GM12891 (cell line): ENCODE measurements at places on chromosomes 5 and 9.

DNA sequence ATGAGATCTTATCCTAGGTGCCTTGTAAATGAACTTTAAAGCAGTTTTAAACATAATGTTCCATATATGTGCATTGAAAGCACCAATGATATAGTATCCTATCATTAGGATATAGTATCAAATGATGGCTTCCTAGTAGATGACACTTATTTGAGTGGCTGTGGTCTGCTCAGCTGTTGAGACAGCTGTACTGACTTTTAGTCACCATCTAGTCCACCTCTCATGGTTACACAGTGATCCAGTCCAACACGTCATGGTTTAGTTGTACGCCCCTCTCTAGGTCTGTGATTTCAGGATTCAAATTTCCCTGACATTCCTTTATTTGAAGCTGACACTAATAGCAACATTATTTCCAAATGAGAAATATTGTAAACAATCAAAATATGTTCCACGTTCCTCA, 127.3 kb upstream of the TUT7 start:
- DNase-seq, result no peak

GRCh38 chr9:137905740-137906139, 28.2 kb downstream of the CACNA1B start:
- DNase-seq, result no peak

GRCh38 chr9:114991861-114992260, 61.5 kb upstream of the TNFSF8 start:
- no peak for DNase-seq

DNA sequence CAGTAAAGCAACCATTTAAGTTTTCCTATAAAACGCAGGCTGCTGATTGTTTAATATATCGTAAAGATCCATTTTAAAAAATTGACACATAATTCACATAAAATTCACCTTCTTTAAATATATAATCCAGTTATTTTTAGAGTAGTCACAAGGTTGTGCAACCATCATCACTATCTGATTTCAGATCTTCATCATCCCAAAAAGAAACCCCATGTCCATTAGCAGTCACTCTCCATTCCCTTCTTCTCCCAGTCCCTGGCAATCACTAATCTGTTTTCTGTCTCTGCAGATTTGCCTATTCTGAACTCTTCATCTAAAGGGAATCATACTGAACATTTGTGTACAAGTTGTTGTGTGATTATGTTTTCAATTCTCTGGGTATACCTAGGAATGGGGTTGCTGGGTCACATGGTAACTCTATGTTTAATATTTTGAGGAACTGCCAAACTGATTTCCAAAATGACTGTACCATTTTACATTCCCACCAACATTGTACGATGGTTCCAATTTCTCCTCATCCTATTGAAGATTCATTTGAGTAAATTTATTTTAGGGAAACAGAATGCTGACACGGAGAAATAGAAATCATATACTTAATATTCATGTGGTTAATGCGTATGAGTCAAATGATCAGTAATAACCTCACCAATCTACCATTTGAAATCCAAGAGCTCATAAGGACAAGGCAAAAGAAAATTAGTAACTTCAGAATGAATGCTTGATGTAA, 57.8 kb upstream of the PLPP1 start:
- DNase-seq, result no peak

DNA sequence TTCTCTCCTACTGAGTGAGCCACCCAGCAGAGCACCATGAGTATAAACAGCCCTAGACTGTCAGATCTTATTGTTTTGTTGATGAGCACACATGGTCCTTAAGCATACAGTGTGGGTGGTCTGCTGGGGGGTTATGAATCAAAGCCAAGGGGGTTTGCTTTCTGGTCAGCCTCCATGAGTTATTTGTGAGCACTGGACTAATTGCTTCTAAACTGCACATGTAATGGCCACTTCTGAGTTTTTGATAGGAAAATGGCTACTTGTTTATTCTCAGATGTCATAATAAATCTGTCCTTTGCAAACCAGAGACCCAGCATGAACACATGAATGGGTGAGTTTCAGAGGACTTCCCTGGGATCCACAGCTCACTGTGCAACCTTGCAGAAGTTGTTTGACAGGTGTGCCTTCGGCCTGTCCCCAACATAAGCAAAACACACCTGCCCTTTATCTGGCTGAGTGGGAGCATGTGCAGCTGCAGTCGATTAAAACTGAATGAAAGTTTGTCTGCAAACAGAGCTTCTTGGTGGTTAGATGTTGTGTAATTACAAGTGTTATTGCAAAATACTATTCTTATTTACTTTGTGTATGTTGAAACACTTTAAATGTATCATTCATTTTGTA, 35.9 kb downstream of the MAMDC2 start:
- no peak for DNase-seq

DNA sequence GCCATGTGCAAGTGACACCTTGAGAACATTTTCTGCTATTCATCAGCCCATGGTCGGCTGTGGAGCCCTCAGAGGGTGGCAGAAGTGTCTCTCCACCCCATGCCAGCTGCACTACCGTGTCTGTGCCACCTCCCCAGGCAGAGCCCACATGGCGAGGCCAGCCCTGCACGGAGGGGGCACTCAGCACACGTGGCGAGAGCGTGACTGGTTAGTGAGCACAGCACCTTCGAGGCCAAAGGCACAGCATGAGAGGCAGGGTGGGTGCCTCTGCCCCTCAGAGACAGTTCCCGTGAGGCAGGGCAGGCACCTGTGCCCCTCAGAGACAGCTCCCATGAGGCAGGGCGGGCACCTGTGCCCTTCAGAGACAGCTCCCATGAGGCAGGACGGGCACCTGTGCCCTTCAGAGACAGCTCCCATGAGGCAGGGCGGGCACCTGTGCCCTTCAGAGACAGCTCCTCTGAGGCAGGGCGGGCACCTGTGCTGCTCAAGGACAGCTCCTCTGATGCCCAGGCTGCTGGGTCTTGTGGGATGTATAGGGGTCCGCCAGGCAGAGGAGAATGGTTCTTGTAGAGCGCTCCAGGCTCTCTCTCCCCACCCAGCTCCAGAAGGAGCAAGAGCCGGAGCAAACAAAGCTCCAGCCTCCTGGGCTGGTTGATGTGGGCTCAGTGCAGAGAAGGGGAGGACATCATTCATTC, 179.8 kb upstream of the PPP1R26 start:
- DNase-seq, result no peak

- no peak for DNase-seq
These were observed 139.3 kb downstream of the LHFPL2 start for GRCh38 chr5:78509145-78509865.

DNA sequence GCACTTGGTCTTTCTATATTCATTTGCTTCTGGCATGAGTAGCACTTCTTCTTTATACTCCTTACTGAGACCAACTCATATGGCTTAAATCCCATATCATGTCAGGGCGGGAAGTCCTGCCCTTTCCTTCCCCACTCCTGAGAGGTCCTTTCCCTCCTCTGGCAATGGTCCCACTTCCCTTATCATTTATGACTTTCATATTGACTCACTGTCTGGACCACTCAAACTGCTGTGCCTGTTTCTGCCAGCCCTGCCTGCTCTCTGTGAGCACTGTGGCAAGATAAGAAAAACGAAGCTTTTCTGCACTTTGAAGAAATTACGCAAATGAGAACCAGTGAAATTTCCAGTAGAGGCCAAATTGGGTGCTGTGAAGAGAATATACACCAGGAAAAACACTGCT, 58.1 kb downstream of the ZNF474 start:
- no peak for DNase-seq

- no peak for DNase-seq
These were observed 248.0 kb downstream of the NR3C1 start for GRCh38 chr5:143155455-143155854.

DNA sequence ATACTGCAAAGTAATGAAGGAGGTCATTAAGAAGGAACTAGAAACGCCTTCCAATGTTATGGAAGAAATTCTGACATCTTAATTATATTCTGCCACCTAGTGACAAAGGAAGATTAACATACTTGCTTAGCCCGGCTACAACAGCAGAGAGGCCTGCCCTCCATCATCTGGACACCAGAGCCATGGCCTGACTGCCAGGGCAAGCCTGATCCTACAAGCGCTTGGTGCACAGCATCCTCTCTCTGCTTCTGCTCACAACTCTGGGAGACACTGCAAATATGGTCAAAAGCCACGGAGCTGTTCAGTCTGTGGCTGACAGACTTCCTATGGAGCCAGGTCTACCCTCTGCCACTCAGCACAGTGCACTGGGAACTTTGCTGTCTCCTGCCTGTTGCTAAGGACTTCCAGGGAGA, 87.3 kb upstream of the SLC44A1 start:
- DNase-seq, result peak; percentile 26

GRCh38 chr5:121572061-121572460, 279.6 kb upstream of the FTMT start:
- no peak for DNase-seq

GRCh38 chr5:66898241-66898995, 298.2 kb downstream of the CD180 start:
- DNase-seq, result no peak

DNA sequence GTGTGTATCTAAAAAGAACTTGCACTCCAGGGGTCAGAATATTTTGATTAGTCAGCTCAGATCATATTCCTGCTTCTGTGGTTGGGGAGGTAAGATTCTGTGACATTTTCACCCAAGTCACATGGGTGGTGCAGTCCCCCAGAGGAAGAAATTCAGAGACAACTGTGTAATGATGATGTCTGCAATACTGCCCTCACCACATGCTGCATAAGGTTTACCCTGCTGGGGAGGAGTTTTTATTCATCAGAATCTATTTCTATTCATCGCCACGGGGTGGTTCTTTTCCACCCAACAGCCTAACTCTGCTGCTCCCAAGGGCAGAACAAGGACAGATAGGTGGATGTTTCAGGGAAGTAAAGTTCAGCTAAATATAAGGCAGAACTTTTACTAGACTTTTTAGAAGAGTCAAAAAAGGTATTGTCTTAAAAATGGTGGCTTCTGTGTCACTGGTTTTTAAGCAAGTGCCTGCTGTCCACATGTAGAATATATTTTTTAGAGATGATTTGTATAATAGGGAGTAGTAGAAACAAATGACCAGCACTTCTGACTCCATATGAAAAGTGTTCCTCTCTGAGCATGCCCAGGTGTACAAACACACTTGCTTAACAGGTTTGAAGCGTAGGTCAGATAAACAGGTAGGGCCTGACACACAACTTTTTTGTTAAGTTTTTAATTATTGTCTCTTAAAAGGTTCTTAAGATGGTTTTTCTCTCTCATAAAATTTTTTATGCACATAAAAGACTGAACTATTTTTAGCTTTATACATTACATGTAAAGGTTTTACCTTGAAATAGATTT, 352.7 kb downstream of the LRRC70 start:
- no peak for DNase-seq

GRCh38 chr5:172035049-172035448, 28.6 kb upstream of the FBXW11 start:
- DNase-seq, result no peak

GRCh38 chr9:114908104-114908622, 22.2 kb downstream of the TNFSF8 start:
- DNase-seq, result no peak

DNA sequence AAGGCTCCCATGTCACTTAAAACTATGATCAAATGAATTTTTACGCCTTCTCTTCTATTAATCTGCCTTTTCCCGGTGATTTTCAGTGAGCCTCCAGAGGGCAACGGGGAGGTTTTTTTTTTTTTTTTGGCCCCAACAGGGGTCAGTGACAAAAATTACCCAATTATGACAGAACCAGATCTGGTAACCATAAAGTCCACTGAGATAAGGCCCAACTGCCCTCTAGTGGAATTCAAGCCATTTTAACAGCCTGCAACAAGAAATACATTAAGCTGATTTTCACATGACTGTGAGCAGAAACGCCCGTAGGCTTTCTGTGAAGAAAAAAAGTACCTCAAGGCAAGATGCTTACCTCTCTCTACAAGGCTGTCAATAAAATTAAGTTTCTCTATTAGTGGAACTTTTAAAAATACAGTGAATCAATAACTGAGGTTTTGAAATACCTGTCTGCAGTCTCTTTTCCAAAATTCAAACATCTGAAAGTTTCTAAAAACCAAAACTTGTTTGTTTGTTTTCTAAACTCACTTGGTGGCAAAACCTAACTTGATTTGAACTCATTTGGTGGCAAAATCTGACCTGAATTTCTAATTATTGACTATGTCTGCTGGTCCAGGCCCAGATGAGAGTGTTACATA, 49.7 kb upstream of the FST start:
- no peak for DNase-seq

GRCh38 chr9:126842220-126842842, 18.1 kb upstream of the ZBTB34 start:
- DNase-seq, result no peak

DNA sequence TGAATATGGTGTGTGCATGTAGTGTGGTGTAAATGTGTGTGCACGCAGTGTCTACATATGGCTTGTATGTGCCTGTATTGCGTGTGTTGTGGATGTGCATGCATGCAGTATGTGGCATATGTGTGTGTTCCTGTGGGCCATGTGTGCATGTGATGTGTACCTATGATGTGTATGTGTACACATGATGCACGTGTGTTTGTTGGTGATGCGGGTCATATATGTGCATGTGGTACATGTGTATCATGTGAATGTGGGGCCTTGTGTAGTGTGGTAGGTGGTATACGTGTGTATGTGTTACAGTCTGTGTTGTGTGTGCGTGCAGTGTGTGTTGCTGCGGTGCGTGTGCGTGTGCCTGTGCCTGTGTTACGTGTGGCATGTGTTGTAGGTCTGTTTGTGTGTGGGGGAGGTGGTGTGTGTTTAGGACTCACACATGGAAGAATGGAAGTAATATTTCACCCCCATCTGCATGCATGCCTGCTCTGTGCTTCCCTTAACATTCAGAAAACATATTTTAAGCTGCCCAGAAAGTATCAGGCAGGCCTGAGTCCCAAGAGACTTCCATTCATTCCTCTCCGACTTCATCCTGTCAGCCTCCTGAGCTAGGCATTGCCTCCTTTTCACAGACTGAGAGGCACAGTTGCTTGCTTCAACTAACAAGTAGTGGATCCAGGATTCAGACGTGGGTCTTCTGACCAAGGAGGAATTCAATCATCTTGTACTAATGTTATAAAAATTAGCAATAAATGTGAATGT, 55.4 kb upstream of the RUFY1 start:
- DNase-seq, result no peak

DNA sequence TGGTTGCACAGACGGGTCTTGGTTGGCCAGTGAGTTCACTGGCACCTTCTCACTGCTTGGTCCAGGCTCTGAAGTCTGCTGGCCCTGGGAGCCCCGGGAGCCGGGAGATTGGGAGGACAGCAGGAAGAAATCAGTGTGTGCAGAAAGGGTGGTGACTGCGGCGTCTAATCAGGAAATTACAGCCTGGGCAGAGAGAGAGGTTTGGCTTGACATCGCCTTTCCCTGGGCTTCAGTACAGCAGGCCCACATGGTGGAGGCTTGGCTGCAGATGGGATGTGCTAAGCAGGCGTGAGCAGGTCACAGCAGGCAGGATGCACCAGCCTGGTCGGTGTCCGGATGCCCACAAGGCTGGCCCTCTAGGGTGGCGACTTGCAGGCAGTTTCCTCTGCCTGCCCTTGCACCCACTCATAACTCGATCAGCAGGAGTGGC, 17.2 kb downstream of the PITX1 start:
- DNase-seq, result no peak

GRCh38 chr5:158857976-158858375, 241.7 kb downstream of the EBF1 start:
- DNase-seq, result no peak

DNA sequence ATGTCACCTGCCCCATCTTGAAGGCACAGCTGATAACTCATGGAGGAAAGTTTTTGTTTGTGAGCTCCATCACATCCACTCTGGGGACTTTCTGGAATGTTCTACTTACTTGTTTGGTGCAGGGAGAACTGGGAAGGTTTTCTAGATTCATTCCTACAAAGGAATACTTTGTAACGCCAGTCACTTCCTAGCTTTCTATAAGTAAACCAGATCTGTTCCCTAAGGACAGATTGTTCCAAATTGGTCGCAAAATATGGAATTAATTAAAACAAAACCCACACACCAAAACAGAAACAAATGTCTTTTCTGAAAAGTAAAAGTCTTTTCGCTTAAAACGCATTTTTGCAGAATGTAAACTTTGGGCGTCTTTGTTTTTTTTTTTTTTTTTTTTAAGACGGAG, 167.6 kb downstream of the PDZD2 start:
- no peak for DNase-seq
